ENCODE measurements at places on chromosomes 4 and X.
A peak's percentile ranks its signal among the peaks of the same experiment; 100 is the strongest.

DNA sequence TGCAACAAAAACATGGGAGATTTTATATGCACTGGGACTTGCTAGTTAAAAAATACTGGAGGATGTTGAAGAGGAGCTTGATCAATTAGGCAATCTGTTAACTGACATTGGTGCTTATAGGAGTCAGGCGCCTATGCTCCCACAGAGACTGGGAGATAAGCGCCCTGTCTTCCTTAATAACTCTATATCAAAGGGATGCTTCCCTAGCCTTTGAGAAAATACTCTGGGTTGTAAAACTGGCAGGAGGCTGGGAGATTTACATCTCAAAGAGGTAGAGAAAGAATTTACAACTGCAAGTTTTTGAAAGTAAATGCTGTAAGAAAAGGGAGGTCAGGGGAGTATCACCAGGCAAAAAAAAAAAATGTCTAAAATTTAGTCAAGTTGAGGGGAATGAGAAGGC lies 325.4 kb downstream of the PCDH10 start:
- no peak for DNase-seq

GRCh38 chrX:2710041-2710840 lies 19.1 kb downstream of the CD99 start:
- DNase-seq, result no peak

DNA sequence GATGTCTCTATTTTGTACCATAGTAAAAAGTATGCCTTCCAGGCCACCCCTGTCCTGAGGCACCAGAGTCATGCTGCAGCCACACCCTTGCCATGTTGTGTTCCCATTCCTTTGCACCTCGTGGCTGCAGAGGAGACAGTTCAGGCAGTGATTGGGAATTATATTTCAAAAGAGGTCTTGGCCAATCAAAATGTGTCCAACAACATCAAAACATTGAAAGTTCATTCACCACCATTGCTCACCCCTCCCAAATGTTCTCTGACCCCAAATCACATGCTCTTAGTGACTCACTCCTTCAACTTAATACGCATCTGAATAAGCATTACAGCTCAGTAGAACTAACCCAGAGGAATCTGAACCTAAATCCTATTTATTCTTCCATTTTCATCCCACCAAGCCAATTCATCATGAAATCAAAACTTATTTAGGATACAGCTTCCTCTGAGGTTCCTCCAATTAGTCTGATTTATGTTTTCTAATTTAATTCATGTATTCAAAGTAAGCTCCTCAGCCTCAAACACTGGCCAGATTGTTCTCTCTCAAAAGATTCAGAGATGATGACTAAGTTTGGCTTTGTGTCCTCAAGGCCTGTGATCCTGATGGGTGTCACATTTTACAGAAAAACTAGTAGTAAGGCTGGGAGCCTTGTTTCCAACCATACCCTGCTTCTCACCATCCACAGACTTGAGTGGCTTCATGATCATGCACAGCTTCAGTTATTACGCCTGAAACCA lies 323.2 kb upstream of the INTU start:
- DNase-seq, result no peak

- no peak for DNase-seq
Observed at GRCh38 chrX:78046362-78046761, 57.7 kb upstream of the PGK1 start.

DNA sequence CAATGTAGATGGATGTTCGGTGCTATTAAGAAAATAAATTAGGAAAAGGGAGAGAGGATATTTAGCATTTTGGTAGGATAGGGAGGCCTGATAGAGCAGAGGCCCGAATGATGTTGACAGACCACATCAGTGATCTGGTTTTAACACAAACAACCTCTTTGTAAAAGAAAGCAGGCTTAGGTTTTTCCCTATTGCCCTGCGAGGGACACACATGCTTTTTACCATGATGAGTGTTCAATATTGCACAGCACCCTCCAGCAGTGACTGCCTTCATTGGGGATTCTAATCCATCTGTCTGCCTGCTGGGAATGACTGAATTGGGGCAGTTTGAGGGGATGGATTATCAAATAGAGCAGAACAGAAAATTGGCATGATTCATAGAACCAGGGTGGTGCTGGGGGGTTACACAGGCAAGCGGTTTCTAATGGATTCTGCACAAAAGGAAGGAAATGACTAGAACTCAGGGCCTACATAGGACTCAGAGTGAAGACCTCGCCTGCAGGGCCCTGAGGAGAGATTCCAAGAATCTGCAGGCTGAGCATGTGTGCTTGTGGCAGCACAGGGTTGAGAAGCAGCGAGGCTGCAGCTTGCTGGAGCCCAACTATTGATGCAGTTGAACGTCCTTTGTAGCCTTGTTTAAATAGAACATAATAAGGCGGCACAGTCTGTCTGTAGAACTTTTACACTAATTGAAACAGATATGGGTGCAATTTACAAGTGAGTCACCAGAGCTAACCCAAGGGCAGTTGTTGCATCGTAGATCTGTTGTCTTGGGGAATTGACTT lies 58.0 kb downstream of the RHOH start:
- no peak for DNase-seq

DNA sequence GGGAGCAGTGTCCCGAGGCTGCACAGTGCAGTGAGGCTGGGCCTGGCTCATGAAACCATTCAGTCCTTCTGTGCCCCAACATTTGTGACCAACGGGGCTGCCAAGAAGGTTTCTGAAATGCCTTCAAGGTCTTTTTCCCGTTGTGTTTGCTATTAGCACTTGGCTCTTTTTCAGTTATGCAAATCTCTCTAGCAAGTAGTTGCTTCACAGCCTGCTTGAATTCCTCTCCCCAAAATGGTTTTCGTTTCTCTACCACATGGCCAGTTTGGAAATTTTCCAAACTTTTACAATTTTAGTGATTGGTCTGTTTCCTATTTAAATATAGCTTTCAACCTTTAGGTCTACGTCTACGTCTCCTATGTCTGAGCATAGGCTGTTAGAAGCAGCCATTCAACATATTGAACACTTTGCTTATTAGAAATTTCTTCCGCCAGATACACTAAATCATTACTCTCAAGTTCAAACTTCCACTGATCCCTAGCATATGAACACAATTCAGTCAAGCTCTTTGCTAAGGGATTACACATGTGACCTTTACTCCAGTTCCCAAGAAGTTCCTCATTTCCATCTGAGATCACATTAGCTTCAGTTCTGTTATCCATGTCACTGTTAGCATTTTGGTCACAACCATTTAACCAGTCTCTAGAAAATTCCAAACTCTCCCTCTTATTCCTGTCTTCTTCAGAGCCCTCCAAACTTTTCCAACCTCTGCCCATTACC lies 901.8 kb downstream of the GLUD2 start:
- no peak for DNase-seq

- DNase-seq, result no peak
Observed at GRCh38 chr4:10677796-10678497, 6.6 kb downstream of the CLNK start.

DNA sequence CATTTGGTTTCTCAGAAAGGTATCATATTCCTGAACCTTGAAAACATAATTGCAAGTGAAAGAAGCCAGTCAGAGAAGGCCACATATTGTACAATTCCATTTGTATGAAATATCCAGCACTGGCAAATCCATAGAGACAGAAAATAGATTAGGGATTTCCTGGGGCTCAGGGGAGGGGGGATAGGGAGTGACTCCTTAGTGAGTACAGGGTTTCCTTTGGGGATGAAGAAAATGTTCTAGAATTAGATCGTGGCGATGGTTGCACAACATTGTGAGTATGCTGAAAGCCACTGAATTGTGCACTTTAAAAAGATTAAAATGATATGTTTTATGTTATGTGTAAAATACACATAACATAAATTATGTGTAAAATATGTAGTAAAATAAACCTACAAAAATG lies 10.3 kb downstream of the XPNPEP2 start:
- DNase-seq, result no peak

DNA sequence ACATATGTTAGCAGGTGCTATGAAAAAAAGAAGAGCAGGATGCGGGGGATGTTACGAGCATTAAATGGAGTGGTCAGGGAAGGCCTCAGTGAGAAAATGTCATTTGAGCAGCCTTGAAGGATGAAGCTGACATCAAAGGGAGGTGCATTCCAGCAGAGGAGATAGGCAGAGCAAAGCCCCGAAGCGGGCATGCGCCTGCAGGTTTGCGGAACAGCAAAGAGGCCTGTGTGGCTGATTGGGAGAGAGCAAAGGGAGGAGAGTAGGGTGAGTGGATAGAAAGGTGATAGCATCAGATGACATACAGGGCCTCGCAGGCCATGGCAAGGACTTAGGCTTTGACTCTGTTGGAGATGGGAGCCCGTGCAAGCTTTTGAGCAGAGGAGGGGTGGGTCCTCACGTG lies 95.4 kb upstream of the GPR50 start:
- DNase-seq, result no peak

GRCh38 chrX:9555354-9555753 lies 90.5 kb downstream of the TBL1X start:
- DNase-seq, result no peak

DNA sequence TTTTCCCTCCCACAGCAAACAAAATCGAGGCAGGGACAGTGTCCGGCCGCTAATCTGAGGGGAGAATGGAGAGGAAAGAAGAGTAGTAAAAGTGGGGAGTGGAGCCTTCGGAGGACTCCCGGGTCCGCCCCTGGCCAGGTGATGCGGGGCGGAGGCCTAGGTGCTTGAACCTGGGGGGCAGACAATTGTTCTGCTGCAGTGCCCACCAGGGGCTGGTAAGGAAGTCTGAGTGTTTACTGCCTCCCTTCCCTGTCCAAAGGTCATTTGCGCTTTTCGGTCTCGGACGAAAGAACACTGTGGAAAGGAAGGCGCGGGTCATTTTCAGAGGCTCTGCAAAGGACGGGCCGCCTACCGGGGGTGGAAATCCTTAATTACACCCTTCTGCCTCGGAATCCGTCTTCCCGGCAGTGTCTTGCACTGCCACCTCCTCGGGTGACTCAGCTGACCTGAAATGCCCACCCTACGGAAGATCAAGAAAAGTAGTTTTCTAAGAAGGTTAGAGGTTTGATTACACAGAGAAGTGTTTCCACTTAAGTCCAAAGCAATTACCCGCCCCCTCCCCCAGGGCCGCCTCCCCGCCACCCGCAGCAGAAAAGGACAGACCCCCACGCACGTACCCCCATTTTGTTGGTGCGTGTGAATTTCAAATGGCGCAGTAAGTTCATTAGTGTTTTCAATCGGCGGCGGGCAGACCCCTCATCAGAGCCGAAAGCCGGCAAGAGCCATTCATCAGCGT lies 99.9 kb upstream of the TENM3 start:
- peak; percentile 20 for DNase-seq

DNA sequence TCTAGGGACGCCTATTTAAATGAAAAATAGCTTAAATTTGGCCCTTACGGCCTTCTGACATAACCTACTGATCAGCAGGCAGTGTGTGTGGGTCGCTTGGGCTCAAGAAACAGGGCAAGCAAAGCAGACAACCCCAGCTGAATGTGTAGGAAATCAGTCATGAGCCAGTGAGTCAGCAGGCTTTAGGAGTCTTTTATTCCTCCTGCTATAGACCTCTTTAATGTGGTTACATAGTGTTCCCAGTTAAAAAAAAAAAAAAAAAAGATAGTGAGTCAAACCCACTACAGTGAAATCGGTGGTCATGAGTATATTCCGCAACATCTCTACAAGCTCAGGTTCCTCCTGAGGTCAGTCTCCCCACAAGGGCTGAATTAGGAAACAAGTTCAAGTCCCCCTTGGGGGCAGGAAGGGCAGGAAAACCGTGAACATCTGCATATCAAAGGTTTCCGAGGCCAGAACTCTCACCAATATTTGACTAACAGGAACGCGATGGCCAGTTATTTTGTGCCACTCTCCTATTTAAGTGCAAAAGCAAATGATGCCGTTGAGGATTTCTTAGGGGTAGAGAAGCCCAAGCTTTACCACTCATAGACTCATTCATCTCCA lies 32.7 kb downstream of the ACSL1 start:
- DNase-seq, result no peak

DNA sequence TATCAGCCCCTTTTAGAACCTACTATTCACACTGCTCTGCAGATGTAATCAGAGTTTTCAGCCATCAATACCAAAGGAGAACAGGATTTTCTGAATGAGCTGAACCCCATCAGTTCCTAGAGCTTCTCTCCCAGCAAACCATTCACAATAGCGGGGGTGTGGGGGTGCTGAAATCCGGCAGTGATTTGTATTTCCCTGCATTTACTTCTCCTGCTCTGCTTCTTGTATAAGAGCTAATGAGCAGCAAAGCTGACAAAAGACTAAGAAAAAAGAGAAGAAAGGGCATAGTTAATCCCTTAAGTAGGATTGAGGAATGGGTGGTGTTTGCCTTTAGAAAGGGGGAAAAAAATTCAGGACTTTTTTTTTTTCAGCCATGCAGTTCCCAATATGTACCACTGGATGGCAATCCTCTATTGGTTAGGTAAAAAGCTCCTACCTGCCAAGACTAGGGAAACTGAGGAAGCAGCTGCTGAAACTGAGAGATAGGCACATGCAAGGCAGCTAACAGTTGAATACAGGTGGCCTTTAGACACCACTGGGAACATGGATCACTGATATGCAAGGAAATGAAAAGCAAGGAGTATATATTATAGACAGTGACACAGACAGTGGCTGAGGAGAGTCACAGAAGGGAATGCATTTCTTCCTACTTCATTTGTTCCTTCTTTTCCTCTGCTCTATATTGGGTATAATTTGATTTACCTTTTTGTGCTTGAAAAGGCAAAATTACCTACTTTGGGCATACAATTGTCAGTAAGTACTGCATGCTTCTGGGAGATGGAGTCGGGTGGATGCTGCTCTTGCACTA lies 217.9 kb downstream of the HS6ST2 start:
- DNase-seq, result no peak

DNA sequence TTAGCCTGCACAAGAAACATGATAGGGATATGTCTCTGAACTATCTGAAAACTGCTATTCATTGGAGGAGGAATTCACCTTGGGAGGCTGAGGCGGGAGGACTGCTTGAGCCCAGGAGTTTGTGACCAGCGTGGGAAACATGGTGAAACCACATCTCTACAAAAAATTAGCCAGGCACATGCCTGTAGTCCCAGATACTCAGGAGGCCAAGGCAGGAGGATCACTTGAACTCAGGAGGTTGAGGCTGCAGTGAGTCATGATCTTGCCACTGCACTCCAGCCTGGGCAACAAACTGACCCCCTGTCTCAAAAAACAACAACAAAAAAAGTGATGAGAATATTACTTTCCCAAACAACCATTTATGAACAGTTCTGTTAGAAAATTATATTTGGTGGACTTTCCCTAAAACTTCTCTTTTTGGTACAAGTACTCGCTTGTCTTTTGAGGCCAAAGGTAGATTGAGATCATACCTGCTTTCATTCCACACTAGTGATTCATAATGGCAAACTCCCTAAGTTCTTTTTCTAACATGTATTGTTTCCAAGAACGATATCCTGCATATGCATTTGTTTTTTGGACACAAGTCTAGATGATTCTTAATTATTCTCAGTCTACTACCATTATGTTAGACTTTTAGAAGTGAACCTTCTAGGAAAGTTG lies 33.4 kb downstream of the METTL14 start:
- DNase-seq, result no peak

DNA sequence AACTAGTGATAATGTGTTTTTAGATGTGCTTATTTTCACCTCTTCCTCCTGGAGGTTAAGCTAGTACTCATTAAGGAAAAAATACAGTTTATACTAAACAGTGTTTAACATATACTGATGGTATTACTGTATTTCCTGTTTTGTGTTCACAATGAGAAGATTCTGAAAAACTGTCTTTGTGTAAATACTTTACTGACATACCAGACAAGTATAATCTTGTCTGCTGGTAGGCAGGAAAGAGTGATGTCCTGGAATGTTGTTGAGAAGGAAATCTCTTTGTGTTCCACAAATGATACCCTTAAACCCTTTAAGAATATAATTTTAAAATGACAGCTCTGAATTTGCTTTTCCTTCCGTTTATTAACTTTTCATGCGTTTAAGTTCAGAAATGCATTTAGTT lies 205.5 kb upstream of the NUDT6 start:
- DNase-seq, result no peak
